NCI-H460 (cell line): ENCODE measurements at places on chromosomes 3 and 15. TPM values are rescaled to one million over a fixed set of nuclear protein-coding genes. Genes with fewer than 3 reads are reported as not detected.

Gene PLA2G4E
- not detected in 2 replicates for total RNA-seq

Gene ANXA2
- total RNA-seq, result 1,261 and 1,356 TPM in 2 replicates

Gene PLA2G4D
- not detected in 2 replicates for total RNA-seq

Gene ACSBG1
- 0.02 TPM in 1 of 2 replicates, not detected in the other for total RNA-seq

Gene RLBP1
- total RNA-seq, result not detected in 2 replicates

Gene EPHB1
- total RNA-seq, result 0.05 and 0.40 TPM in 2 replicates

Gene ANKDD1A
- total RNA-seq, result 1.6 and 1.7 TPM in 2 replicates

Gene CSPG5
- total RNA-seq, result 0.17 and 0.26 TPM in 2 replicates

Gene FETUB
- total RNA-seq, result not detected in 2 replicates

Gene RBP2
- total RNA-seq, result not detected in 2 replicates

Gene WDR49
- 0.10 TPM in 1 of 2 replicates, not detected in the other for total RNA-seq

Gene CPN2
- not detected in 2 replicates for total RNA-seq

Gene ZCWPW2
- 0.22 and 0.29 TPM in 2 replicates for total RNA-seq

DNA sequence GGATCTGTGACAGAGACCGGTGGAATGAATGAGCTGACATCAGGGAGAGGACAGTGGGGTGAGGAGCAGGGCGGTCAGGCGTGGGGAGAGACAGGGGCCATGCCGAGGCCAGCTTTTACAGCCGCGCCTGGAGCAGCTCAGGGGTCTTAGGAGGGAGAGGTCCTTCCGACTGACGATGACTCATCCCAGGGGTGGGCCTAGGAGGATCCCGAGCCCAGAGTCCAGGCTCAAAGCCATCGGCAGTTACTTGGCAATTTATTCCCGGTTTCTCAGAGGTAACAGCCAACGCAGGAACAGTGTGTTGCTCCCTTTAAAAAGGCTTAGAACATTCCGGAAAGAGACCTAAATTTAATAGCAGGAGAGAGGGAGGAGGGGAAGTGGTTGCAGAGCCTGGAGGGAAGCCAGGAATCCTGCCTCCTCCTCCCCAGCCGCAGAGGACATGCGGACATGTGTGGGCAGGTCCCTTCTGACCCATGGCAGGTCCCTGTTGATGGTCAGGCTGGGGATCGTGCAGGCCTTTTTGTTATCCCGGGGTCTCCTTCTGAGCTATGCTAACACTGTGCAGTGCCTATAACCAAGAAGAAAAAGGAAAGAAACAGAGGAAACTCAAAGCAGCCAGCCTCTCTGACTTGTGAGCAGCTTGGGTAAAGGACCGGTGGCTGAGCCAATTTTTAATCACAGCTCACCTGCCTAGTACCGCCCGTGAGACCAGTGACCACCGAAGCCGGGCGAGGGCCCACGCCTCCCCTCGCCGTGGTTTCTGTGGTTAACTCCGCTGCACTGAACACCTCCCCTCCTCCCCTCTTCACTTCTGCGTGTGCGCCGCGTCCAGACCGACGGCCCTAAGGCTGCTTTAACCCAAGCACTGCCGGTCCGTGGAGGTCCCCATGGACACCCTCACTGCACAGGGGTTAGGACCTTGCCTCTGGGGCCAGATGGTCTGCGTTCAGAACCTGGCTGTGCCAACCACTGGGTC, 392.4 kb upstream of the PROK2 start:
- no peak for DNase-seq

DNA sequence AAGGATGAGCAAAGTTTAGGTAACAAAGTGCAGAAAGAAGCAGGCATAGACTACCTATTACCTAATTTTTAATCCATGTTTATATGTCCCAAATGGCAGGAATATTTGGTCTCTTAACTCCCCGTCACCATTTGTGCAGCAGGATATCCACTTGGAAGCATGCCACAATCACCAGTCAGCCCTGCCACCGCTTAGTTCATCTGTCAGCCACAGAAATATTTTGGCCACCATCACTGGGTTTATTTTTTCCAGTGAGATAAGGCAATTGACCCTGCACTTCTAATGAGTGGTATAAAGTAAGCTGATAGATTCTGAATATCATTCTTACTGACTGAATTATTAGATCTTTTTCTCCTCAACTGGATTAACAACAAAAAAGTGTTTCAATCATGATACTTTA, 152.9 kb upstream of the SOX2 start:
- DNase-seq, result no peak

GRCh38 chr15:64127521-64128270, 23.8 kb upstream of the SNX22 start:
- no peak for DNase-seq

GRCh38 chr3:187567661-187568121, 102.5 kb downstream of the SST start:
- no peak for DNase-seq

DNA sequence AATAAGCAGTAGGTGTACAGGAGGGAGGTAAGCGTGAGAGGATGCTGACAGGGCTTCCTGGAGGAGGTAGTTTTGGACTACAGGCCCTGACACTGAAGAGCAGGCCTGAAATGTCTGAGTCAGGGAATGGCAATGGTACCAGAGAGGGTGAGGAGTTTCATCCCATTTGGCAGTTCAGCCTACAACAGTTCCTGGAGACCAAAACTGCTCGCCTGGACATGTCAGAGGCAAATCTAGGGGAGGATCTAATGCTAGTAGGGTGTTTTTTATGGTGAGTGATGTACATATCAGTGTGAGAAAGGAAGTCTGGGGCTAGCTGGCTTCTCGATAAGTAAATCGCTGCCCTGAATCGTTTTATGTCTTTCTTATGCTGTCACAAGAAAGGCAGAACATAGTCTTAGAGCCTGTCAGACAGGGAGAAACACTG, 13.8 kb upstream of the TNFSF10 start:
- DNase-seq, result no peak

DNA sequence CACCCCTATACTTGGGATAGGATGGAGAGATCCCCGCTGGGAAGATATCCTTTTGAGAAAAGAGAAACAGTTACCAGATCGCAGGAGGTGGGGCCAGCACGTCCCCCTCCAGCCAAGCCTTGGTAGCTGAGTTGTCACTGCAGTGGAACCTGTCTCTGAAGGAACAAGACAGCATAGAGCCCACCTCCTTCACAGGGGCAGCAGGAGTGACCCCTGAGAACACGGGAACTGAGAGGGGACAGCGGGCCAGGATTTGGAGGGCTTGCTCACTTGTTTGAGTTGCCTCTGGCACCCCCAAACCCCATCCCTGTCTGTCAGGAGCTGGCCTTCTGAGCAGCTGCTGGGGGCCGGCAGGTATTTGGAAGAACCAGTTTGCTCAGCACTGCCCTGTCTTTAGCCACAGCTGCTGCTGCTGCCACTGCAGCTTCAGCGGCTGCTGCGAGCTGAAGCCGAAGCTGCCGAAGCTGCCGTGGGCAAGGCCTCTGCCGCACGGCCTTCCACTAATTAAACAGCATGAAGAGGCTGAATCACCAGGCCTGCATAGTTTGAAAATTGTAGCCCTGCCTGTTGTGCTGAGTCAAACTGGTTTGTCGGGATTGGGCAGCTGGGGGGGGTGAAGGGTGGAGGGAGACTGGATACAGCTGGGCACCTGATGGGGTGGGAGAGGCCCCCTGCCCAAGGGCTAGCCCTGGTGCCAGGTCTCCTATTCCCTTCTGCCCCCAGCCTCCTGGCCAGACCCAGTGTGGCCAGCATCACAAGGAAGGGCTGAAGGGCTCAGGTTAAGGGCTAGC, 4.0 kb downstream of the EPHB3 start:
- DNase-seq, result no peak

GRCh38 chr3:194443901-194444300, 42.9 kb downstream of the ATP13A3 start:
- no peak for DNase-seq

DNA sequence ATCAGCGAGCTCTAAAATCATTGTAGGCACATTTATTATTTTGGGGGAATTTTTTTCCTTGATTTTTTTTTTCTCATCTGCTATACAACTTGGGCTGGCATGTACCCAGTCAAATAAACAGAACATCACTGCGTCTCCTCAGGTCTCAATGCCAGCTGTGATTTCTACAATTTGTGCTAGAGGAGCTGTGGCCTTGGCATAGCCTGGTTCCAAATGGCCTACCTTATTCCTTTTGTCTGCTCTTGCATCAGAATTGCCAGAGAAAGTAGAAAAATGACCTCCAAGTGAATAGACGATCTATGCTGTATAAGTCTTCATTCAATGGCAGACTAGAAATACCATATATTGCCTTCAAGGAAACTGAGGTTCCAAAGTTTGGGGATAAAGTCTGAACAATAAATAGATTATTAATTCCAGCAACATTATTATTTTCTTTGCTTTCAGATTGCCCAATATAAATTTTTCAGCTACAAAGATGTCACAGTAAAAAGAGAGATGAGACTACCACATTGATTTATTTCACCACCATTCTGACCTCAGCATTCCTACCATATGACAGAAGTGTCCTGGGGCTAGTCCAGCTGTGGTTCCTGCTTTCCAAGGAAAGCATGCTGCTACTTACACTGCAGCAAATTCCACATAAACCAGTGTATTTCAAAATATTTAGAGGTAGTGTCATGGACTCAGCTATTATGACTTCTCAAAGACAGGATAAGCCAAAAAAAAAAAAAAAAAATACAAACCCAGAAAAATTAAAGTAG, 493.9 kb upstream of the ZNF385D start:
- no peak for DNase-seq

DNA sequence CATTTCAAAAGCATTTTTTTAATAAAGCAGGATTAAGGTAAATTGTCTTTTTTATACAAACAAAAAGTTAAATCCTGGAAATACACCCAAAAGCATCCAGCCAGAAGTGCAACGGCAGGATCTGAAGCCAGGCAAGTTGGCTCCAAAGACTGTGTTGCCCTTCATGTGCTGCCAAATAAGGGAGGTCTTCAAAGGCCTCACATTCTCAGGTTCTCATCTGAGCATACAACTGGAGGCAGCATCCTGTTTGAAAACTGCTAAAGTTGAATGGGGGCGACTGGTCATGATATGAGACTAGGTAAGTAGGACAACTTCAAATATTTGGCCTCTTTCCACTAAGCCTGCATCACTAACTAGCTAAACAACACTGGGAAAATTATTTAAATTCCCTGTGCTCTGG, 52.2 kb downstream of the IMPG2 start:
- no peak for DNase-seq

DNA sequence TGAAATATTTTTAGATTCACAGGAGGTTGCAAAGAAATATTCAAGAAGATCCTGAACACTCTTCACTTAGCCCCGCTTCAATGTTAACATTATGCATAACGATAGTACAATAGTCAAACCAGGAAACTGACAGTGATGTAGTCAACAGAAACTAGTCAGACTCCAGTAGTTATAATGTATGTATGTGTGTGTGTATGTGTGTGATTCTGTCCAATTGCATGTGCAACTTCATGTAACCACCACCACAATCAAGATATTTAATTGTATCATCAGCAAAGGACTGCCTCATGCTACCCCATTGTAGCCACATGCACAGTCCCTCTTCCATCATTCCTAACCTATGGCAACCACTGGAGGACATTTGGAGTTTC, 77.9 kb downstream of the APBA2 start:
- DNase-seq, result no peak

GRCh38 chr3:60916546-60916945, 334.7 kb downstream of the FHIT start:
- DNase-seq, result no peak

- DNase-seq, result no peak
These were observed 30.2 kb upstream of the CHMP2B start for GRCh38 chr3:87196879-87197278.

GRCh38 chr15:67776600-67776999, 48.7 kb upstream of the SKOR1 start:
- DNase-seq, result no peak

GRCh38 chr15:83112233-83112955, 4.9 kb downstream of the TM6SF1 start:
- DNase-seq, result no peak

DNA sequence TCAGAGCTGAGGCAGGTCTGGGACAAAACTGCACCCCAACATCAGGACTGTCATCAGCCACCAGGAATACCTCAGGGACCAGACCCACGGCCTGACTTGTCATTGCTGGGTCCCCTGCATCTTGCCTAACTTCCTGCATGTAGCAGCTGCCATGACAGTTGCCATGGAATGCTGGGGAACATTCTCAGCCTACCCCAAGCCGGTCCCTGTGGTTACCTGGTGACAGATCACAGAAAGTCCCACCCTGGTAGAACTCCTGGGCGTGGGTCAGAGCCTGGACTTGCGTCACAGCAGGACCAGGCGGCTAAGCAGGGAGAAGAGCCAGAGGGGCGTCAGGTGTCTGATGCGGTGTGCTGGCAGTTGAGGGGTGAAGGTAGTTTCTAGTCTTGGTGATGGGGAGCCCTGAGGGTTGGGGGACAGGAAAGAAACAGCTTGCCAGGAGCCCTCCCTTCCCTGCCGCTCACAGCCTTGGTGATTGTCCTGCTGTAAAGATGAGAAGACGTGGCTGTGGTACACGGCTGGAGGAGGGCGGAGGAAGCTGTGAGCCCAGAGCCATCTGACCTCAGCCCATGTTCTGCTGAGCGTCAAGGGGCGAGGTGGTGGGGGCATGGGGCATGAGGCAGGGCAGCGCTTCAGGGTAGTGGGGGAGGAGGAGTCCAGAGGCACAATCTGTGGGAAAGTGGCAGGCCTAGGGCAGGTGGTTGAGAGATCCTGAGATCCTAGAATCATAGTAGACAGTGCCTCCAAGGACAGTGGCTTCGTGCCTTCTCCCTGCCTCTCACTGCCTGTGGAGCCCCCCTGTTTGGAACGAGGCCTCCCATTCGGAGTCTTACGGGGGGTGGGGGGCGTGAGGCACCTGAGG, 5.4 kb downstream of the H1-8 start:
- no peak for DNase-seq

- DNase-seq, result no peak
These were observed 14.7 kb upstream of the HDC start for GRCh38 chr15:50280271-50280670.

- no peak for DNase-seq
These were observed 23.1 kb downstream of the PSTPIP1 start for GRCh38 chr15:77017761-77018720.

GRCh38 chr15:101424984-101425383, 64.5 kb downstream of the PCSK6 start:
- no peak for DNase-seq
